ENCODE measurements at places on chromosomes 13 and 19.

GRCh38 chr13:62598708-62599107, 1183.1 kb upstream of the PCDH20 start:
- DNase-seq: no peak

- DNase-seq: peak; percentile 45
Observed at GRCh38 chr19:4557971-4558941, 1.2 kb downstream of the SEMA6B start.

- peak; percentile 13 for DNase-seq
Observed at GRCh38 chr13:33017323-33017929, 1.2 kb downstream of the KL start.

GRCh38 chr13:108342369-108343289, 73.1 kb downstream of the TNFSF13B start:
- peak; percentile 22 for DNase-seq

DNA sequence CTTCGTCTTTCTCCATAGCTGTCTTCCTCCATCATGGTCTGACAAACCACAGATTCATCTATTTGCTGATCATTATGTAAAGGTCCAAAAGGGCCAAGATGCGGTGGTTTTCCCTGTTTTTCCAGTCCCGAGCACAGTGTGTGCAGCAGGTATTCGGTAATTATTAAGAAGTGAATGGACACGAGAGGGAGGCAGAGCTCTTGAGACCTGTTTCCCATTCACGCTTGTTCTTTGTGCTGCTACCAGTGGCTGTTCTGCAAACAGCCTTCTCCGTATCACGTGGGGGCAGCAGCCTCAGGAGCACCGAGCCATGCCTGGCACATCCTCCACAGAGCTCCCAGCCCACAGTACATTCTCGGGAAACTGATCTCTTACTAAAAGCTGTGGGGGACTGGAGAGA, 50.3 kb downstream of the CCDC70 start:
- no peak for DNase-seq

DNA sequence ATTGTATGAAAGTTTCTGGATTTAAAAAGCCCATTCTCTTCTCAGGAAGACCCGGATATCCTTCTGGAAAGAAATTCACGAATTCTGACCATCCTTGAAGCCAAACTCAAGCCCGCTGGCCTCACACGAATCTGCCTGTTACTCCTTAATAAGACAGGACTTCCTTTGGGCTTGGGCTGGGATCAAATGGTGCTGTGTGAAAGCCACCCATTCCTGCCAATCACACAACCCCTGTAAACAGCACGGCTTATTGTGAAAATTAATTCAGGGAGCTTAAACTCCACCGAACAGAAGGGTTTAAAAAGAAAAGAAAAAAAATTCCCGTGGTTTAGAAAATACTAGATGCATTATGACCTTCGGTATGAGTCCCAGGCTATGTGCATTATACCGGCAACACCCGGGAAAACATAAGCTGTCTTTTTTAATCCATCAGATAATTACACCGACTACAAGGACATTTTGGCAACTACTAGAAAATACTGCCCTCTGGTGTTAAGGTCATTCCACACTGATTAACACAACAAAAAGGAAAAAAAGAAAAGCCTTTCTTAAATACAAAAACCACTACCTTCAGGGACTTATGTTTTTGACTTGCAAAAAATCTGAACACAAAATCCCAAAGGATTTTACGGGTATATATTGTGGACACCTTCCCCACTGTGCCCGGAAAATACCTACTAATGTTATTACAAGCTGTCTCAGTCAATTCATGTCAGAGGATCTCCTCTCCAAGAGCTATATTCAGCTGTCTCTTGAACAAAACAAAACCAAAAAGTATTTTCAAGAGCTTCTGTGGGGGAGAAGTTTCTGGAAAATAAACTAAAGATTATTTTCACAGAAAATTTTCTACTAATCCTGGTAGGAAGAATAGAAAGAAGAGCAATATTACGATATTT, 76.0 kb upstream of the LSM14A start:
- no peak for DNase-seq

GRCh38 chr13:23458989-23459388, 25.5 kb upstream of the SACS start:
- DNase-seq: no peak

GRCh38 chr13:49596221-49596620, 10.9 kb upstream of the RCBTB1 start:
- DNase-seq: no peak

DNA sequence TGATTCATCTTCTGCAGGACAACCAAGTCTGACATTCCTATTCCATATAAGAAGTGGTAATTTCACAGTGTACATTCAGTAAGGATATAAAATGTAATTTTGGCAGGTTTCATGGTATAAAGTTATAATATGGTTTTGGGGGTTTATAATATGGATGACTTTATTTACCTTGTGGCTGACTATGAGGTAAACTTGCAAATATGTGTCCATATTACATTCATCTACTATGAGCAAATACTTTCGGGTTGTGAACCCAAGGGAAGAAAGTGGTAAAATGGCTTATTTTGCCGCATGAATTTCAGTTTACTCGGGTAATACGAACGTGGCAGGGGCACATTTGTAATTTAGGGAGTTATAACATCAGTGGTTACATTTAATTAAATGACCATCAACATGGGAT, 86.7 kb upstream of the TNFSF11 start:
- DNase-seq: no peak

- DNase-seq: peak; percentile 96
Observed at GRCh38 chr19:12610540-12611360, at the start of the genes ZNF490 and ZNF791. ZNF490 (minus strand) TSS chr19:12610813; CDS start chr19:12610680, 133 bp downstream. ZNF791 (plus strand) TSS chr19:12610920; CDS start chr19:12611080, 160 bp downstream.

- DNase-seq: no peak
Observed at GRCh38 chr13:84873951-84874350, 925.3 kb downstream of the SLITRK6 start.

DNA sequence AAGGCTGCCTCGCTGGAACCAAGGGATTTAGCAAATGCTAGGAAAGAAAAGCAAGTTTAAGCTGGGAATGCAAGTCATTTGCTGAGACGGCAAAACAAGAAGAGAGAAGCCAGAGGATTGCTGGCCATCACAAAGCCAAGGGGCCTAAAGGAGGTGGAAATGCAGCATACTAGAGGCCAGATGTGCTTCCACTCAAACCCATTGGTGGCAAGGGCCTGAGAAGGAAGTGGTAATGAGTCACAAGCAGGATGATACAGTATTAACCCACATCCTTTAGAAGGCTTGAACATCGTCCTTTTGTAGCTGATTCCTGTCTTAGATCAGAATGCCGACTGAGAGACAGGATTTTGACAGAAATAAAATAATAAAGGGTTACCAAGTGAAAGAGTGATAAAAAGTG, 68.2 kb downstream of the ITGBL1 start:
- DNase-seq: peak; percentile 10

DNA sequence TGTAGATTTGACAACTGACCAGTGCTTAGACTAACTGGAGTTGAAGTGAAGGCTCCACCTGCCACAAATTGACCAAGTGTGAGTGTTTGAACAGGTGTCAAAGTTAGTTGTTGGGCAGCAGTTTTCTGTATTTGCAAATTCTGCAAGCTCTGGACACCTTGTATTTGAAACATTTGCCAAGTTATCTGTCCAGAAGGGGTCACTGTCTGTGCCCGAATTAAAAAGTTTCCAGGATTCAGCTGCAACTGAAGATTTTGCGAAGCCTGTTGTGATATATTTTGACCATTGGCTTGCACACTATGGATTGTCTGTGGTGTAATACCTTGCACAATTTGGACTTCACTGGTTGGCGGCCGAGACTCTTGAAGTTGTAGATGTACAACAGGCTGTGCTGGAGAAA, 1690.7 kb downstream of the SLITRK5 start:
- DNase-seq: no peak
